NCI-H69 (cell line): ENCODE measurements at places on chromosomes 12 and 14.

GRCh38 chr14:53751650-53752049 is 205.0 kb downstream of the BMP4 start:
- no peak for DNase-seq

GRCh38 chr14:93736378-93737014 is 51.8 kb downstream of the PRIMA1 start:
- no peak for DNase-seq

DNA sequence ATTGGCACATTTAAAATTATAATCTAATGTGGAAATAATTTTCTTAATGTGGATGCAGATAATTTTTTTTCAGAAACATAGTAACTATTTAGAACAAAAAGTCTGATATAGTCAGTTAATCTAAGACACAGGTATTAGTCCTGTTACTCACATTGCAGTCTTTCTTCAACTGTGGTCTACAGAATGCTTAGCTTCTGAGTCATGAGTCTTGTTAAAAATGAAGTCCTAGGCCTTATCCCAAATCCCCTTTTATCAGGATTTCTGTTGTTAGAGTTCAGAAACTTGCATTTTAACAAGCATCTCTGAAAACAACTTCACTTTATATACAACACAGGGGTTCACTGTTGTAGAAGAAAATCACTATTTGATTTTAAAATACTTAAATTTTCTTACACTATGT is 112.2 kb downstream of the SLC16A7 start:
- DNase-seq = no peak

- DNase-seq = peak; percentile 9
Observed at GRCh38 chr12:26817183-26817591, 15.8 kb downstream of the ITPR2 start.

GRCh38 chr12:130186651-130187268 is 24.5 kb downstream of the FZD10 start:
- no peak for DNase-seq

- DNase-seq = no peak
Observed at GRCh38 chr14:38880643-38881524, 222.2 kb downstream of the SEC23A start.
